ENCODE measurements at places on chromosomes 4 and X. TPM values are rescaled to one million over a fixed set of nuclear protein-coding genes. Genes with fewer than 3 reads are reported as not detected.

DNA sequence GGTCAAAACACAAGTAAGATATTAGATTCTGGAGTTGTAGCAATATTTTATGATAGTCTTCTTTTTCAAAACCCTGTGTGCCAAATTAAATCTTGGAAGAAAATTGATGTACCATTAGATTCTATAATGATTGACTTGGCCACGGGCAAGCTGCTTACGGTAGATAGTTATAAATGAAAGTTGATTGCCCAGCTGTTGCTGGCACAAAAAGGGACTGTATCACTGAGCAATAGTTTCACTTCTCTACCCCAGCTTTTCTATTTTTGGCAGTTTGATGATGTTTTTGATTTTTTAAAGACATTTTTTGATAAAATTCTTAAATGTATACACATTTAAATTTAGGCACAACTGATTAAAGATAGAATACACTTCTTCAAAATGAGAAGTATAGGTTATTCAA is 333.3 kb downstream of the TRAM1L1 start:
- DNase-seq: no peak

GRCh38 chr4:128228845-128229795 is 58.5 kb downstream of the PGRMC2 start:
- no peak for DNase-seq

GRCh38 chrX:149363965-149364364 is 141.1 kb downstream of the IDS start:
- no peak for DNase-seq

DNA sequence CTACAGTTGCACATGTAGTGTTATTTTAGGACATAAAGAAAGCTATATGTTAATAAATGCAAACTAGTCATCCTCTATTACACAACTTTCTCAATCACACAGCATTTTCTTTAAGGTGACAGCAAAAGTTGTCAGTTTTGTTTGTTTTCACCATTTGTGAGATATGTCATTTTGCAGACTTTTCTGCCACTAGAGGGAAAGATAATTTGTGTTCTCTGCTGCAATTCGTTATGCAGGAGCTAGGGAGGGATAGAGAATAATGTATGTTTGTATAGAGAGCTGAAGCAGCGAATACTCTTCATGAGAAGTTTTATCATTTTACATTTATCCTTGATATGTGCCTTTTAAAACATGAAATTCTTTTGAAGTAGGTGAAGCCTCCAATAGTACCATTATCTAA is 670.6 kb upstream of the ATOH1 start:
- DNase-seq: no peak

CTAG2 gene
- total RNA-seq: not detected

PABPC1L2A gene
- total RNA-seq: not detected
